ENCODE measurements at places on chromosomes 7 and 10. TPM values are rescaled to one million over a fixed set of nuclear protein-coding genes. Genes with fewer than 3 reads are reported as not detected.
A peak's percentile ranks its signal among the peaks of the same experiment; 100 is the strongest.

Gene MSMB
- not detected for polyA plus RNA-seq

Gene EPHB6
- 22.4 TPM for polyA plus RNA-seq

Gene ARHGEF5
- 1.6 TPM for polyA plus RNA-seq

Gene LRRC18
- polyA plus RNA-seq, result not detected

Gene CHAT
- not detected for polyA plus RNA-seq

Gene TRPV5
- polyA plus RNA-seq, result not detected

Gene TRIM56
- polyA plus RNA-seq, result 7.4 TPM

Gene TFR2
- 1.5 TPM for polyA plus RNA-seq

Gene INA
- polyA plus RNA-seq, result not detected

Gene TMEM130
- polyA plus RNA-seq, result not detected

Gene ACTL6B
- polyA plus RNA-seq, result not detected

DNA sequence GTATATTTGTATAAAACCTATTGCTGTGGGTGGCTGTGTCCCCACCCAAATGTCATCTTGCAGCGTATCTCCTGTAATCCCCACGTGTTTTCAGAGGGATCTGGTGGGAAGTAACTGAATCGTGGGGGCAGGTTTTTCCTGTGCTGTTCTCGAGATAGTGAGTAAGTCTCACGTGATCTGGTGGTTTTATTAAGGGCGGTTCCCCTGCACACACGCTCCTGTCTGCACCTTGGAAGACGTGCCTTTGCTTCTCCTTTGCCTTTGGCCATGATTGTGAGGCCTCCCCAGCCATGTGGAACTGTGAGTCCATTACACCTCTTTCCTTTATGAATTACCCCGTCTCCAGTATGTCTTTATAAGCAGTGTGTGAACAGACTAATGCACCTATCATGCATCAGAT lies 97.6 kb downstream of the DYNC2I1 start:
- no peak for DNase-seq
- peaks cover 17% of the 10 kb centered on the region for H3K4me1 ChIP-seq
- no peak overlapping the region for H3K4me3 ChIP-seq
- no peaks in the 10 kb centered on the region for H3K27me3 ChIP-seq
- H3K36me3 ChIP-seq, result no peaks in the 10 kb centered on the region

- H3K27me3 ChIP-seq, result peaks cover 7% of the 10 kb centered on the region
- H3K27ac ChIP-seq, result no peak overlapping the region
- DNase-seq, result no peak
- no peak overlapping the region for H3K4me3 ChIP-seq
- no peaks in the 10 kb centered on the region for H3K4me1 ChIP-seq
These were observed 99.9 kb downstream of the PRLHR start for GRCh38 chr10:118495499-118495898.

- DNase-seq, result peak; percentile 98
- H3K4me1 ChIP-seq, result peaks cover 95% of the 10 kb centered on the region
- peak overlapping the region; percentile 88 for H3K27ac ChIP-seq
- no peaks in the 10 kb centered on the region for H3K27me3 ChIP-seq
- peaks cover 18% of the 10 kb centered on the region for H3K36me3 ChIP-seq
- H3K4me3 ChIP-seq, result peak overlapping the region; percentile 72
These were observed 17.6 kb downstream of the ANXA11 start for GRCh38 chr10:80187465-80188409.

DNA sequence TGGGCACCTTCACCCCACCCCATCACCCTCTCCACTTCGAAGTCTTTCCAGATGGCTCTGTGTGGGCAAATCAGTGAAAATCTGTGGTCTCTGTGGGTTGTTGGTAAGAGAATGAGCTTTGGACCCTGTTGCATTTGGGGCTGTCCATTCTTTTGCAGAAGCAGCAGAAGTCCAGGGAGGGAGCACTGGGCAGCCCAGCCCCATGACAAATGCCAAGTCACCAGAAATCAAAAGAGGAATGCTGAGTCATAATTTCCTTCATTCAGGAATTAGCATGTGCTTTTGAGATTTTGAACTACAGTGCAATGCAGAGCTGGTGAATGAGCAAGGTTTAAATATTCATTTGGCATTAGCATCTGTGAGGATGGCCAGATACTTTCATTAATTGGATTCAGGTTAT lies 556.2 kb downstream of the LRMDA start:
- no peaks in the 10 kb centered on the region for H3K4me1 ChIP-seq
- H3K27me3 ChIP-seq, result no peaks in the 10 kb centered on the region
- DNase-seq, result no peak
- H3K36me3 ChIP-seq, result no peaks in the 10 kb centered on the region
- H3K4me3 ChIP-seq, result no peak overlapping the region
- no peak overlapping the region for H3K27ac ChIP-seq

- H3K4me1 ChIP-seq, result peaks cover 5% of the 10 kb centered on the region
- peak; percentile 45 for DNase-seq
- peaks cover 5% of the 10 kb centered on the region for H3K36me3 ChIP-seq
These were observed 40.9 kb downstream of the SMURF1 start for GRCh38 chr7:99102809-99103690.

GRCh38 chr7:16412274-16413254 lies 8.8 kb downstream of the CRPPA start:
- no peak overlapping the region for H3K4me3 ChIP-seq
- H3K36me3 ChIP-seq, result no peaks in the 10 kb centered on the region
- no peaks in the 10 kb centered on the region for H3K27me3 ChIP-seq
- H3K27ac ChIP-seq, result no peak overlapping the region
- no peaks in the 10 kb centered on the region for H3K4me1 ChIP-seq

DNA sequence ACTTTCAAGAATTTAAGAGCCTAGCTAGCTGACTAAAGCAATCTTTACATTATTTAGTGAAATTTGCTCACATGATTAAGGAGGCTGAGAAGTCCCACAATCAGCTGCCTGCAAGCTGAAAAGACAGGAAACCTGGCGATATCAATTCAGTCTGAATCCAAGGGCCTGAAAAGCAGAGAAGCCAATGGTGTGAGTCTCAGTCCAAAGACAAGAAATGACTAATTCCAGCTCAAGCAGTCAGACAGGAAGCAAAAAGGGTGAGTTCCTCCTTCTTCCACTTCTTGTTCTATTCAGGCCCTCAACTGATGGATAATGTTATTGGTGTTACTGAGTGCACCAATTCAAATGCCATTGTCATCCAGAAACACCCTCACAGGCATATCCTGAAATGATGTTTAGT lies 1231.6 kb upstream of the CELF2 start:
- H3K36me3 ChIP-seq, result no peaks in the 10 kb centered on the region
- no peak overlapping the region for H3K27ac ChIP-seq
- H3K4me1 ChIP-seq, result no peaks in the 10 kb centered on the region
- H3K4me3 ChIP-seq, result no peak overlapping the region
- no peaks in the 10 kb centered on the region for H3K27me3 ChIP-seq

GRCh38 chr7:133934977-133935330 lies 192.2 kb upstream of the LRGUK start:
- H3K36me3 ChIP-seq, result peaks cover 18% of the 10 kb centered on the region
- H3K27ac ChIP-seq, result no peak overlapping the region
- no peak overlapping the region for H3K4me3 ChIP-seq
- H3K27me3 ChIP-seq, result no peaks in the 10 kb centered on the region
- no peaks in the 10 kb centered on the region for H3K4me1 ChIP-seq

All from CD4-positive, CD25-positive, alpha-beta regulatory T cell (primary cell).